ENCODE measurements at places on chromosomes 7 and 10. TPM values are rescaled to one million over a fixed set of nuclear protein-coding genes. Genes with fewer than 3 reads are reported as not detected.

The PYROXD2 gene
- total RNA-seq: 16.4 TPM

The NSMCE4A gene
- total RNA-seq: 16.4 TPM

The CCDC7 gene
- 7.4 TPM for total RNA-seq

The ICA1 gene
- 0.88 TPM for total RNA-seq

The MTPN gene
- 74.8 TPM for total RNA-seq

The OLAH gene
- total RNA-seq: not detected

The OIT3 gene
- total RNA-seq: not detected

The SLC18A3 gene
- not detected for total RNA-seq

The FAM25A gene
- not detected for total RNA-seq

The KAZALD1 gene
- 12.2 TPM for total RNA-seq

The C10orf67 gene
- total RNA-seq: 0.22 TPM

The FAM20C gene
- 86.5 TPM for total RNA-seq

The ZPBP gene
- total RNA-seq: not detected

The TDRD1 gene
- not detected for total RNA-seq

The PIK3CG gene
- total RNA-seq: 0.66 TPM

The FAM25C gene
- not detected for total RNA-seq

The ACTR3C gene
- total RNA-seq: 2.0 TPM

The PIK3AP1 gene
- 0.43 TPM for total RNA-seq

The ZNF488 gene
- total RNA-seq: not detected

The CYP2E1 gene
- total RNA-seq: 3.5 TPM

The CLRN3 gene
- total RNA-seq: not detected

The NSUN5 gene
- total RNA-seq: 21.4 TPM

The SLC26A3 gene
- total RNA-seq: not detected

The OR2A12 gene
- not detected for total RNA-seq

The KIAA1549 gene
- 3.3 TPM for total RNA-seq

The SPDYE5 gene
- not detected for total RNA-seq

The CABCOCO1 gene
- 0.14 TPM for total RNA-seq

The TACR2 gene
- total RNA-seq: not detected

The ABCC2 gene
- total RNA-seq: 1.0 TPM

The NEUROG3 gene
- total RNA-seq: not detected

The PODXL gene
- total RNA-seq: 0.88 TPM

The PON1 gene
- not detected for total RNA-seq

The SEC24C gene
- 86.2 TPM for total RNA-seq

The RTKN2 gene
- total RNA-seq: 7.2 TPM

The IFIT2 gene
- total RNA-seq: 2.7 TPM

The PTTG1IP2 gene
- total RNA-seq: not detected

The TRPV6 gene
- total RNA-seq: not detected

The TLX1 gene
- total RNA-seq: not detected

The TMEM176A gene
- not detected for total RNA-seq

The DYNC1I1 gene
- total RNA-seq: 1.3 TPM

The FGFBP3 gene
- total RNA-seq: 0.29 TPM

The KLF14 gene
- 0.22 TPM for total RNA-seq
